ENCODE measurements at places on chromosomes 6 and 20. TPM values are rescaled to one million over a fixed set of nuclear protein-coding genes. Genes with fewer than 3 reads are reported as not detected.
A peak's percentile ranks its signal among the peaks of the same experiment; 100 is the strongest.

GRCh38 chr20:31641391-31641790, 3.7 kb downstream of the COX4I2 start:
- no peaks in the 10 kb centered on the region for H3K4me1 ChIP-seq
- no peak overlapping the region for H3K4me3 ChIP-seq
- no peaks in the 10 kb centered on the region for H3K27me3 ChIP-seq
- H3K27ac ChIP-seq, result no peak overlapping the region
- no peak for DNase-seq
- no peaks in the 10 kb centered on the region for H3K36me3 ChIP-seq

- no peaks in the 10 kb centered on the region for H3K27me3 ChIP-seq
- no peak for DNase-seq
- no peaks in the 10 kb centered on the region for H3K36me3 ChIP-seq
- peak overlapping the region; percentile 22 for H3K27ac ChIP-seq
These were observed 49.0 kb upstream of the RNF24 start for GRCh38 chr20:4064144-4064909.

Gene ARMH2
- total RNA-seq, result not detected

DNA sequence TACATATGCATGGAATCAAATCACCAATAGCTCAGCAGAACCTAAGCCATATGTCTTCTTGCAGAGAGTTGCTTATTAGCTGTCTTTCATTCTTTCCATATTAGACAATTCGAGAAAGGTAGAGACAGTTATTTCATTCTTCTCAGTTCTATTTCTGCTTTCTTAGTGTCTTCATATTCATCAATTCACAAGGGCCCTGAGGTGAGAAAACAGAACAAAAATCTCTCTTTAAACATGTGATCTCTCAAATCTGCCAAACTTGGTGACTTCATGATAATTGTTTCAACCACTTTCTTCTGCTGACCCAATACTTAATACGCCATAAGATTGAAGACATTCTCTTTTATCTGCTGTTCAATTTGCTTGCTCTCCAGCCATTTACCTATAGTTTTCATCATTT, 229.7 kb upstream of the MARCKS start:
- no peak overlapping the region for H3K27ac ChIP-seq
- H3K4me3 ChIP-seq, result no peak overlapping the region
- no peaks in the 10 kb centered on the region for H3K36me3 ChIP-seq
- no peaks in the 10 kb centered on the region for H3K4me1 ChIP-seq

Gene SSR1
- 56.9 TPM for total RNA-seq

- no peak overlapping the region for H3K27ac ChIP-seq
- peaks cover 8% of the 10 kb centered on the region for H3K4me1 ChIP-seq
- H3K4me3 ChIP-seq, result no peak overlapping the region
- H3K36me3 ChIP-seq, result no peaks in the 10 kb centered on the region
- peaks cover 54% of the 10 kb centered on the region for H3K27me3 ChIP-seq
- DNase-seq, result no peak
These were observed 2.5 kb downstream of the RNF182 start for GRCh38 chr6:13927203-13927602.

All from thymus (tissue), 14 donors.